NCI-H446 treated with DMSO at 0.1 percent for 48 hours (cell line): ENCODE measurements at places on chromosomes 5 and 9.

DNA sequence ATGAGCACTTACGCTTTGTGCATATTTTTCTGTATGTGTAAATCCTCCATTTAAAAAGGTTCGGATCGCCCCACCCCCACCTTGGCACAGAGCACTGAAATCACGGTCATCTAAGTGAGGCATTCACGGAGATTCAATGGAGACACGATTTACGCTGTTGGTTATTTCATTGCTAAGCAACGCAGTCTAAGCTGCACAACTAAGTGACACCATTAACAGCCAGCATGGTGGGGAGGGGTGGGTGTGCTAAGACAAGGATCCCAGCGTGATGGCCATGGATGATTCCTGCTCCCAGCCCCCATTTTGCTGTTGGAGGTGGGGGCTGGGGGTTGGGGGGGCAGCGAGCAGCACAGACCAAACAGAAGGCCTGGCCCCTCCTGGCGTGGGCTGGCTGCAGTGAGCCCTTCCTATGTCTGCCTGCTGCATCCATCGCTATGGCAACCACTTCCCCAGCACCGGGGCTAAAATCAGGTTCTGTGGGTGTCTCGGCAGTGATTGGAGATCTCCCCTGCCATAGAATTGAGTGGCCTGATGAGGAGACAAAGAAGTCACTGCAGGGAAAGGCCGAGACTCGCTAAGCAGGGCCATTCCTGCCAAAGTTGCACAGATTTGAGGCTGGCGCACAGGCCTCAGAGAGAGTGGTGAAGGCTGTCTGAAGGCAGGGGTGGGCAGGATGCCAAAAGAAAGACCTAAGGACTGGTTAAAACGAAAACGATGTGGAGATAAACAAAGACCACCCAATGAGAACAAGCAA, 14.3 kb upstream of the MARCHF6 start:
- no peak for DNase-seq

- DNase-seq, result no peak
Observed at GRCh38 chr5:132245593-132245992, 11.9 kb upstream of the PDLIM4 start.

DNA sequence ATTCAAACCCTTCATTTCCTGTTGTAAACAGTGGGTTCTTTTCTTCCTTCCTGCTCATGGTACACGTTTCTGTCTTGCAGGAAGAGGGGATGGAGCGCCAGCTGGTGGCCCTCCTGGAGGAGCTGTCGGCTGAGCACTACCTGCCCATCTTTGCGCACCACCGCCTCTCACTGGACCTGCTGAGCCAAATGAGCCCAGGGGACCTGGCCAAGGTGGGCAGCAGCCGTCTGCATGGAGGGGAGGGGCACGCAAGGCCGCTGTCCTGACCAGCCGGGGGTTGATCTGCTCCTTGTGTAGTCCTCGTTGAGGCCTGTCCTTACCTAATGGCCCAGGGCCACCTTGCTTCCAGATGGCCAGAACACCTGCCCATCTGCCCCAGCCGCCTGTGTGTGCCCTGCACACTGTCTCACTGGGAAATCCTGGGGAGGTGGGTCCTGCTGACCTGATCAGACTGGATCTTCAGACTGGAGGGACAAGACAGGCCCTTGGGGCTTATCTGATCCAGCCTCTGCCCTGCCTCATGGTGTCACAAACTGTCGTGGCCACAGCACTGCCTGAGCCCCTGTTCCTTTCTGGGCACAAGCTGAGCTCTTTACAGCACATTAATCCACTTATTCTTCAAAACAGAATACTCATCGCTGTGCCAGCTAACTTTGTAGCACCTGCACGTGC, 44.7 kb downstream of the LRSAM1 start:
- DNase-seq, result no peak

DNA sequence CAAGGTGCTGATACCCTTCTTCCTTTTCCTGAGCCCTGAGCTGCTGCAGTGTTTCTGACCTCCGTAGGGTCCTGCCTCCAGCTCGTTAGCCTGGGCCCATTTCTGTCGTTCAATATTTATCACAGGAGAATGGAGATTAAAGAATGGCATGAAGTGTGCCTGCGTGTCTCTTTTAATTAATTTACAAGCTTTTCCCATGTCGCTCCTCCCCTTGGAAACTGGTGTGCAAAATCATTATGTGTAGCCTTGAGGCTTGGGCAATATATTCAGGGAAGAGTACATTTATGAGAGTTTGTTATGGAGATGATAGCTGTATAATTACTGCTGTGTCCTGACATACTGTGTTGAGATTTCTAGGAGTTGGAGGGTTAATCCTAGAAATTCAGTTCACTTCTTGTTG, 99.7 kb downstream of the PCSK5 start:
- no peak for DNase-seq

DNA sequence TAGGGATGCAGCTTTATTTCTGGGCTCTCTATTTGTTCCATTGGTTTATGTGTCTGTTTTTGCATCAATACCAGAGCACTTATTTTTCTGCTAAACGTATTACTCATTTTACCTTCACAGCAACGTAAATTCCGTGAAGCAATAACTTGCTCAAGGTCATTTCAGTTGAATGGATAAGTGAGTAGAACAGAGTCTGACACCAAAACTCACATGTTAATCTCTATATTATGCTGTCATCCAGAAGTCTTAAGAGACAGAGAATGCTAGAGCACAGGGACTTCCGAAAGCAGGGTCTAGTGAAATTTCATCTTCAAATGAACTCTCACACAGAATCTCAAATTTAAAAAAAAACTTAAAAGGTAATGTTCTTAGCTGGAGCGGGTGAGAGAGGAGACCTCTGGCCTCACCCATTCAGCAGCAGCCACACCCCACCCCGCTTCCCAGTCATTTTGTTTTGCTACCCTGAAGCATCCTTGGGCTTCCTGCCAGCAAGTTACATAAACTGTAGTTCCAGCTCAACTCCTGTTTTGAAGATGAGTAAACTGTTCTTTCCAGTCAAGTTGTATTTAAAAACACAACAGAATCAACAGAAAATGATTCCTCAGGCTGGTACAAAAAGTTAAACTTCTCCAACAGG, 69.3 kb downstream of the TRIM36 start:
- DNase-seq, result peak; percentile 14

DNA sequence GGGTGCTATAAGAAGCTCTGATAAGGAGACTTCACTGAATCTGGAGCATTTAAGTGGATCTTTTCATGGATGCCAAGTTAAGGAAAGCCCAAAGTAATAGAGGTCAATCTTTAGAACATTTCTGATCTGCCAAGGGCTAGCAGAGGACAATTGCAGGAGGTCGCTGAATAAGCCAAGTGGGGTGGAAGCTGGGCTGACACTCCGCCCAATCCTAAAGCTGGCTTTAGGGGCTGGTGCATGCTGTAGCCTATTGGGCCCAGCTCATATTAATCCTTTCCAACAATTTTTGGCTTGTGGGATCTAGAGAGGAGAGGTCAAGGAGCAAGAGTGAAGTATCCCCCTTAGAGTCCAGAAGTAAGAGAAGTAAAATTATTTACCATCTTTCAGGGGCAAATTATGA, 526.5 kb downstream of the RAB3C start:
- no peak for DNase-seq

GRCh38 chr5:78776637-78777036, 128.1 kb upstream of the LHFPL2 start:
- DNase-seq, result no peak

DNA sequence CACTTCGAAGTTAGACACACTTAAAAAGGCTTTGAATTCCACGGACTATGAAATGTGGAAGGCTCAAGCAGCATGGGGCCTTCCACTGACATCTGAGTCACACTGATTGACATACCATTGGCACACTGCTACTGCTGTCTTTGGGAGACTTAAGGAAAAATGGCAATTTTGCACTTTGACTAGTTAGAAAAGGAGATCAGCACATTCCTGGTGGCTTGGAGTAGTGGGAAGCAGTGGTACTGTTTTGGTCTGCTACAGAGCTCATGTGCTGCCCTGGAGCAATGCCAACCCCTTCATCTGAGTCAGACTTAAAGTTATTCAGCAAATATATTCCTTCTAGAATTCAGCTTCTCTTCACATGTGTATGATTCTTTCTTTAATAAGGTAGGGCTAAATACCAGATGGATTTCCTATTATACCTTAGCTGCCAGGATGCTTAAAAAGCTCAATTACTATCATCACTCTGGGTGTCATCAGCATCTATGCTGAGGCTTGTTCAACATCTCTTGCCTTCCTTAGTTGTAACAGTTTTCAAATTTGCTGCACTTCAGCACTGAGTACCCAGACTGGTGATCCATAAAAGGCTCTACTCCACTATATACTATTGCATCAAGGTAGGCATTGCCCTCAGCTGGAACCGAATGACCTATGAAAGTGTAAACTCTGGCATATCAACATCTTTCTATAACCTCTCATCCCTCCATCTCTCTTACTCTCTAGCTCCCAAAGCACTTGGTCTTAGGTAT, 42.3 kb upstream of the MOCS2 start:
- no peak for DNase-seq

DNA sequence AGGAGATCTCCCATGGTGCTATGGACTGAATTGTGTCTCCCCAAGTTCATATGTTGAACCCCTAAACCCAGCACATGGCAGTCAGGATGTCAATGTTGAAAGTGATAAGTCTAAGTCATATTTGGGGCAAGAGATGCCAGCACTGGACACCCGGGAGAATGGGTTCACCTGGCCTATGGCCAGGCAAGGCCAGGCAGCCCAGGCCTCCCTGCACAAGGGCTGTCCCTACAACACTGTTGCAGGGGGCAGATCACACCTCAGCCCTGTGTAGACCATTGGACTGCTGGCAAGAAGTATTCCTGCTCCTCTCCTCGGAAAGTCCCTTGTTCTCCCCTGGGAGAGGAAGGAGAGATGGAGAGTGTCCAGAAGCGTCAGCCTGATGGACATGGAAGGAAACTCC, 240.5 kb downstream of the GADD45G start:
- DNase-seq, result no peak

DNA sequence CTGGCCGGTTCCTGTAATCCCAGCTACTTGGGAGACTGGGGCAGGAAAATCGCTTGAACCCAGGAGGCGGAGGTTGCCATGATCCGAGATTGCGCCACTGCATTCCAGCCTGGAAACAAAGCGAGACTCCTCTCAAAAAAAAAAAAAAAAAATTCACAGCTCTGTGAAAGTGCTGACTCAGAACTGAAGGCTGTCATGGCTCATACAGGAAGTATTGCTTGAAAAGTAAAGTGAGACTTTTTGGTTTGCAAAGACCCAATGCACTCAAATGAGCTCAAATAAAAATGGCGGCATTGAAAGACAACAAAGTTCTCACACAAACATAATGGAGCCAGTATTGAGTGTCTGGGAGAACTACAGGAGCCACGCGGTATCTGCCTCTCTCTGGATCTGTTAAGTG, 202.1 kb downstream of the FBXL7 start:
- no peak for DNase-seq

- no peak for DNase-seq
Observed at GRCh38 chr5:108649646-108650045, 98.1 kb upstream of the FER start.

- DNase-seq, result no peak
Observed at GRCh38 chr9:3262826-3263529, 262.8 kb downstream of the RFX3 start.

DNA sequence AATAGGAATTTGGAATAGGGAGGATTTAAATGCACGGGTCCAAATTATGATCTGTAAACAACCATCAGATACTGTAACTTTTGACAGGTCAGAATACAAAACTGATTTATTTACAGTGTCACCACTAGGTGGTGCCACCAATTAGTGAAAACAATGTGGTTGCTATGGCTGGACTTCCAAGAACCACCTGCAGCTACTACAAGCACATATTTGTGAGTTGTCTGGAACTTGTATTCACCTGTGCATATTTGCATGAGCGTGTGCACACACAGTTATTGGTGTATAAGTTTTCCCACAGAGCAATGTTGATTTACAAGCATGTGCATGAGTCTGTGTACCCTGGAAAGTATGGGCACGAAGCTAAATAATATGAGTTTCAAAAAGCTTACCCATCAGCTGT, 3.0 kb upstream of the HRCT1 start:
- DNase-seq, result peak; percentile 26

DNA sequence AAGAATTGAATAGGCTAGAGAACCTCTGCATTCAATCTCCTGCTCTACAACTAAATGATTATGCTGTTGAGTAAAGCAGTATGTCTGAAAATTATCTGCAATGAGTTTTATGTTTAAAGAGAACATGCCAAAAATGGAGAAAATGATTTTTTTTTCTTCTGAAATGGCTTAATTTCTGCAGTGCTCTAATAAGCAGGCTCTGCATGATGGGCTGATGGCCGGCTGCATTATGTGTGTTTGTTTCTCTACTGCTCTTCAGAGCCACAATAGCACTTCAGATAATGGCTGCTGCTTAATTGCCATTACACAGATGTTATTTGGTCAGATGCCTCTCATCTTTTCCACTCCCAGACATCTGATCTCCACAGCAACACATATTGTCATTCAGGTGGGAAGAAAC, 286.4 kb upstream of the DMAC1 start:
- DNase-seq, result no peak

DNA sequence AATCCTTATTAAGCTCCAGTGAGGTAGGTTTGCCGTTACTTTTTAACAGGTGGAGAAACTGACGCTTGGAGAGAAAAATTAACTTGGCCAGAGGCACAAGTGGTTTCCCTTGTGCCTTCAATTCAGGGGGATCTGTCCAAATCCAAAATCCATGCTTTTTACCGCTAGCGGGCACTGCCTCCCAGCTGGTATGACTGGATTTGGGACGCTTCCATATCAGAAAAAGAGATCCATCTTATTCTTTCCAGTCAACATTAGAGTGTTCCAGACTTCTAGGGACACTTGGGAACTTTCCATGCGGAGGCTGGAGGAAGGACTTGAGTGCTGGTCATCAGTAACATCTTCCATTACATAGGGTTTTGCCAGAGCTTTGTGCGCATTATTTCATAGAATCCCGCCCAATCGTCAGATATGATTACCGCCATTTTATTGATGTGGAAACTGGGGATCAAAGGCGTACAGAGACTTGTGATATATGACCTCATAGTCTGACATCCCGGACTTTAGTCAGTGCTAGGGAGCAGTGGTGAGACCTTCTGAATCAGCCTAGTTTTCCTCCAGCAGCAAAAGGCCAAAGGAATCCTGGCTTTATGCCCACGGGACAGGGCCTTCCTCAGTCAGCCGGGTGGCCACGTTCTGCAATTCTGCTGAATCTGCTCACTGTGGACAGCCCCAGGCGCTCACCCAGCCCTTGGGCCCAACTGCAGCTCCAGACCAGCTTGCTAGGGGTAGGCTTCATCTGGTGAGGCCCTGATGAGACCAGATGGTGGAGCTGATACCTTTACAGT, 1.1 kb upstream of the GNPDA1 start:
- DNase-seq, result no peak

GRCh38 chr5:68834491-68834981, 259.3 kb upstream of the SLC30A5 start:
- no peak for DNase-seq

- no peak for DNase-seq
Observed at GRCh38 chr5:114952876-114953275, 216.8 kb downstream of the TRIM36 start.

DNA sequence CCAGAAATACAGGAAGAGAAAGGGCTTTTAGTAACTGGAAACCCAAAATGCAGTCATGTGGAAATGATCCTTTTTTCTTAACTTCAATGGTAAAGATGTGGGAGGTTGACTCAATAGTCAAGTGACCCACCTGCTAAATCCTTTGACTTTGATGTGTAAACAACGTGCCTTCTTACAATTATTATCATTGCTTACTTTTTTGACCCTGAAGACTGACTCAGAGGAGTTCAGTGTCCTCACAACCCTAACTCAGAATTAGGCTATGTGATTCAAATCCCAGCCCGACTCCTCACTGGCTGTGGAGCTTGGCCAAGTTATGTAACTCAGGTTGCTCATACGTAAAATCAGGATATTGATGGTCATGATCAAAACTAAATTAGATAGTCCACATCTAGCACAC, 27.9 kb downstream of the ANXA1 start:
- DNase-seq, result no peak
